ENCODE measurements at places on chromosomes 3 and 15.

- DNase-seq: peak; percentile 71
Measured at GRCh38 chr3:186772701-186773417, 10.5 kb upstream of the EIF4A2 start.

DNA sequence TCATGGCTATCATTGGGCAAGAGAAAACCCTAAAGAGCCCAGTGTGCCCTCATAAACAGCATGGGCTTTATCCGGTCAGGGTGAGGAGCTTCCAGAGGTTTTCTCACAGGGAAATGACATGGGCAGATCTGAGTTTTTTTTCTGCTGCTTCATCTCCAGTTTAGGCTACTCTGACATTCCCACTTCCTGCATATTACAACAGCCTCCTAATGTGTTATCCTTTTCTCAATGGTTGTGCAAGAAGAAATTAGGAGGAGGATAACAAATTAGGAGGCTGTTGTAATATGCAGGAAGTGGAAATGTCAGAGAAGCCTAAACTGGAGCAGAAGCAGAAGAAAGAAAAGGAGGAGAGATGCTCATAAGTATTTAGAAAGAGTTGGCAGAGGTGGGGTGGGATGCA is 175.6 kb downstream of the MTHFS start:
- DNase-seq: no peak

GRCh38 chr3:63937661-63938651 is 25.8 kb upstream of the SCAANT1 start:
- DNase-seq: no peak

- no peak for DNase-seq
Measured at GRCh38 chr3:30622790-30623189, 16.4 kb downstream of the TGFBR2 start.

DNA sequence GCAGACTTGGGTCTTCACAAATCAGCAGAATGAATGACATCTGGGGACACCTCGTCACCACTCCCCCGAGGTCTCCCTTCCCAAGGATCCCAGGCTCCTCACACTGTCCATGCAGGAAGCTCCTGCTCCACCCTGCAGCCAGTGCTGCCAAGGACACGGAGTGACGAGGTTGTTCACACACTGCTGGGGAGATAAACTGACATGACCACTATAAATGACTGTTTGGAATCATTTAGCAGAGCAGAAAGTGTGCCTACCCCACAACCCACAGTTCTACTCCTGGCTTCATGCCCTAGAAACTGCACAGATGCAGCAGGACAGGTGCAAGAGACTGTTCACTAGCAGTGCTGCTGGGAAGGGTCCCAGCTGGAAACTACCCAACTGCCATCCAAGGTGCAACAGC is 19.7 kb upstream of the PRSS50 start:
- no peak for DNase-seq

GRCh38 chr3:146093896-146094295 is 67.1 kb downstream of the PLOD2 start:
- DNase-seq: no peak

DNA sequence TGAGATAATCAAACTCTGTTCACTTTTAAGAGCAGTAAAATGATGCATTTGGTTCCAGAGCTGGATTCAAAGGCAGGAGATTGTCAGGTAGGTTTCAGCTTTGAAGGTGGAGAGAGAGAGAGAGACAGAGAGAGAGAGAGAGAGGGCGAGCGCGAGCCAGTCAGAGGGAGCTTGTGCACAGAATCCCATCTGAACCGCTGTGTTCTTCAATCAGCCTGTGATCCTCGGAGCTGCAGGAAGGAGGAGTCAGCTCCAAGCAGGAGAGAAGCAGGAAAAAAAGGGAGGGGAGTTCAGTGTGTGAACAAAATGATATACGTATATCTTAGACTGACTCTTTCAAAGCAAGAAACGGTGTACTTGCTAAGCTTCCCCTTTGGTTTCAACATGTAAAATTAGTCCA is at the start of gene GPR149:
TSS of gene GPR149 (minus strand) at position 177 of the 400 bp plus-strand sequence. CDS start 575 bp downstream, outside the sequence.
- no peak for DNase-seq

All from left forelimb (tissue), 1 donor.